ENCODE measurements at places on chromosomes 12 and 14. TPM values are rescaled to one million over a fixed set of nuclear protein-coding genes. Genes with fewer than 3 reads are reported as not detected.

Gene TCL1B
- not detected for total RNA-seq

Gene SLC25A21
- total RNA-seq: 0.39 TPM

Gene GLIPR1L1
- total RNA-seq: 0.79 TPM

Gene SMCO2
- not detected for total RNA-seq

Gene GABARAPL1
- total RNA-seq: 115 TPM

Gene ARG2
- total RNA-seq: 0.79 TPM

Gene AMHR2
- not detected for total RNA-seq

Gene CIT
- 13.7 TPM for total RNA-seq

Gene RAP1B
- 54.6 TPM for total RNA-seq

Gene C1S
- 6.7 TPM for total RNA-seq

Gene FBLN5
- total RNA-seq: 4.2 TPM

Gene PRIM1
- total RNA-seq: 8.1 TPM

Gene PITPNM2
- total RNA-seq: 11.7 TPM

Gene CEP128
- total RNA-seq: 3.9 TPM

Gene NXPH4
- total RNA-seq: not detected

Gene CLEC4C
- total RNA-seq: not detected

Gene ANKRD13A
- 83.9 TPM for total RNA-seq

Gene ALG10
- 7.3 TPM for total RNA-seq

Gene PCK2
- total RNA-seq: 20.4 TPM

Gene SRRM4
- total RNA-seq: under 0.01 TPM

Gene YARS2
- 36.2 TPM for total RNA-seq

Gene CCDC175
- not detected for total RNA-seq
